ENCODE measurements at places on chromosomes 13 and 19.

- DNase-seq, result no peak
Observed at GRCh38 chr19:45601524-45602374, at the start of gene GPR4. GPR4 (minus strand) TSS chr19:45602212; CDS start chr19:45591866, 10,346 bp downstream.

- DNase-seq, result no peak
Observed at GRCh38 chr13:38381890-38382289, 32.2 kb downstream of the UFM1 start.

- no peak for DNase-seq
Observed at GRCh38 chr13:50236898-50237318, 221.7 kb downstream of the KCNRG start.

DNA sequence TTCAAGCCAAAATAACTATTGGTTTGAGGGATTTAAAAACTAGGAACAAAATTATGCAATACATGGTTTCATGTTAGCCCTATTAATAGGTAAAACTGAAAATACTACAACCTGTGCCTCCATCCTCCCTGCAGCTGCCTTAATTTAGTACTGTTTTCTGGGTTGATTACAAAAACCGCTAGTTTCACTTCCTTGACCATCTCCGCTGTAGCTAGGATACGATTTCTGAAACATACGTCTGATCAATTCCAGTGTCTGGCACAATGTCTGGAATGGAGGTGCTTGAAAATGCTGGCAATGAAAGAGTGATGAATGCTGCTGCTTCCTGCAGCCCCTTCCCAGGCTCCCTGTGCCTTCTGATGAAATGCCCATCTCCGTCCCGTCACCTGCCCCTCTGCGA, 273.5 kb downstream of the SHISA2 start:
- no peak for DNase-seq

- no peak for DNase-seq
Observed at GRCh38 chr19:50719566-50719965, at the start of gene SHANK1. SHANK1 (minus strand) TSS chr19:50719802; CDS start chr19:50716919, 2,883 bp downstream.

DNA sequence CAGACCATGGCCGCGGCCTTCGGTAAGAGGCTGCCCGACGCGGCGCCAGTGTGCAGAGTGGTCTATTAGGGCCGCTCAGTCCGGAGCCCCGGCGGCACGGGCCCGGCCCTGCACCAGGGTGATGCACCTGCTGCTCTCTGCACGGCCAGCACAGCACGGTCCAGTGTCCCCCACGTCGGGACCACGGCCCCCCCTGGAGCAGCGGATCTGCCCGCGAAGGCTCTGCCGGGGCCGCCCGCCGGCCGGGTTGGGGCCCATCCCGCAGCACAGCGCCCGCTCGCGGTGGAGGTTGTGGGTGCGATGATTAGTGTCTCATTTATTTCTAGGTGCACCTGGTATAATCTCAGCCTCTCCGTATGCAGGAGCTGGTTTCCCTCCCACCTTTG, 7.9 kb downstream of the PTBP1 start:
- DNase-seq, result no peak

DNA sequence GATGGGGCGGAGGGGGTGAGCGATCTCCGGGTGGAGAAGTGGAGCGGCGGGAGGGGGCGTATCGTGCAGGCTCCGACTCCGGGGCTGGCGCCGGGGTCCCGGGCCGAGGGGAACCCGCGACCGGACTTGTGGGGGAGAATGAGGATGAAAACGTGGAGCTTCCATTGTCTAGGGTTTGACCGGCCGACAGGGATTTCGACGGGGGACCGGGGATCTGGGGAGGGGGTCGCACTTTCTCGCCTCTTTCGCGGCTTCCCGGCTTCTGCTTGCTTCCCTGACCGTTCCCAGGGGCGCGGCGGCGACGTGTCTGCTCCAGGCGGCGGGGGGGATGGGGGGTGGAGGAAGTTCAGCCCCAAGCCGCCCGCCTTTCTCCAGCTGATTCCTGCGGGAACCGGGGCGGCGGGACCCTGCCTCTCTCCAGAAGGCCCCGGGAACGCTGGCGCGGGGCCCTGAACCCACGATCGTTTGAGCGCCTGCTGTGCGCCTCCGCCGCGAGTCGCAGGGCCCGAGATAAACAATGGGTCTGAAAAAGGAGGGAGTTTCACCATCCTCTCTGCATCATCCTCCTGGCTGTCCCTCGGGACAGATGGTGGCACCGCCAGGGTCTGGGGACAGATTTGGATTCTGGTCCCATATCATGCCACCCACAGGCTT, 790 bp downstream of the TPM4 start:
- DNase-seq, result no peak

DNA sequence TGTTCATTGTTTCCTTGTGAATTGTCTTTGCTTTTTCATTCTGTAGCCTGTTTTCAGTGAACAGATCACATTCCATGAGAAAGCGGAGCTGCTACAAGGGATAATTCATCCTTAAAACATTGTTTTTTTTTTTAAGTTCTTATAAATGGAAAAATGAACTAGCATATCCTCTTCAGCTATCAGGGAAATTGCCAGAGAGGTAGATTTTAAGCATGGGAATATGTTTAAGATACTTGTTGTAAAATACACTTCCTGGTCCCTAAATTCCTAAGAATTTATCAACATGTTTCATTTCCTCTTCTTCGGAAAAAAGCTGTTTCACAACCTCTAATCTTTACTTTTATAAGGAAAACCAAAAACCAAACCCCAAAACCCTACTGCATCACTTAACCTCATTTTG, 238.0 kb downstream of the POSTN start:
- DNase-seq, result no peak

- DNase-seq, result no peak
Observed at GRCh38 chr19:55197528-55197927, 11.8 kb downstream of the PTPRH start.

DNA sequence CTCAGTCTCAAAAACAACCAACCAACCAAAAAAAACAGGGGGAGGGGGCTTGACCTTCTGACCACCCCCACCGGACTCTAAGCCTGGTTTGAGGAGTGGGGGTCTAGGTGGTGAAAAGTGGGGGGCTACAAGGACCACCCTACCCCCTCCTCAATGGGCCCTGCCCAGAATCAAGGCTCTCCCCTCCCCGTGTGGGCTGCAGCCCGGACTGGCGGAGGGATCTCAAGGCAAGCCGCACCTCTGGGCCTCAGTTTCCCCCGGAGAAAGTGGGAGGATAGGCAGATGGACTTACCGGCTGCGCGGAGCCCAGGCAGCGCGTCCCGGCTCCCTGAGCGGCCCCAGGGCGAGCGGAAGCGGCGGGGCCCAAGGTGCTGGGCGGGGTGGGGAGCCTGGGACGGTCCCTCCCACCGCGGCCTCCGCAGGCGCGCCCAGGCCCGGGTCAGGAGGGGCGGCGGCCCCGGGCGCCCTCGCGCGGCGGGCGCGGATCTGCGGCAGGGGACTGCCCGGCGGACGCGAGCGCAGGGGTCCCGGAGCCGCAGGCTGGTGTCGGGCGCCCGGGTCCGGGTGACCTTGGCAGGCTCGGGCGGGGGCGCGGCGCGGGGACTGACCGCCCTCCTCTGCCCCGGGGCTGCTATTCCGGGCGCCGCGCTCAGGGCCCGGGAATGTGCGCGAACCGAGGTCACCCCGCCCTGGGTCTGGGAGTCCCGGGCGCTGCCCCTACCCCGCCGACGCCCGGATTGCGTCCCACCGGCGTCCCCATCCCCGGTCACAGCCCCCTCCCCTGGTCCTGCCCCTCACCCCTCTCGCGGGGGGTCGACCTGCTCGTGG, at the start of gene ADAMTSL5:
Gene ADAMTSL5 (minus strand): TSS at position 349 of the 828 bp plus-strand sequence. CDS start 2,076 bp downstream, outside the sequence.
- peak; percentile 40 for DNase-seq

- no peak for DNase-seq
Observed at GRCh38 chr13:36332986-36333385, 13.2 kb downstream of the SPART start.

- no peak for DNase-seq
Observed at GRCh38 chr13:23969647-23970046, 72.3 kb upstream of the C1QTNF9B start.

- peak; percentile 54 for DNase-seq
Observed at GRCh38 chr19:41641879-41642485, 15.1 kb upstream of the CEACAM4 start.

- no peak for DNase-seq
Observed at GRCh38 chr13:45501175-45501526, 36.4 kb downstream of the COG3 start.

DNA sequence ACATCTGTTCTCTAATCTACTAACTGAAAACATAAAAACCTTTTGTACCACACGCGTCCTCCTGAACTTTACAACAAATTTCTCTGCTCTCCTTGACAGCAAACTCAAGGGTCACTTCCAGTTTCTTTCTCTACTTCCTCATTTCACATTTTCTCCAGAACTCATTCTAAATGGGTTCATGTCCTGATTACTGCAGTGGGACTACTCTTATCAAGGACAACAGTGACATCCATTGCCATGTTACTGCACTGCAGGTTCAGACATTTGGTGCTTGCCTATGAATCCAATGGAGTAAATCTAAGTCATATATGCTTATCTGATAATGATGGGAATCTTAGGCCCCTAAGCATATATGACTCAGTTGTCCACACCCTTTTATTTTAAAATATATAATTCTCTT, 35.3 kb downstream of the FPR3 start:
- DNase-seq, result no peak

GRCh38 chr13:40221131-40221459, 445.3 kb downstream of the FOXO1 start:
- DNase-seq, result no peak

DNA sequence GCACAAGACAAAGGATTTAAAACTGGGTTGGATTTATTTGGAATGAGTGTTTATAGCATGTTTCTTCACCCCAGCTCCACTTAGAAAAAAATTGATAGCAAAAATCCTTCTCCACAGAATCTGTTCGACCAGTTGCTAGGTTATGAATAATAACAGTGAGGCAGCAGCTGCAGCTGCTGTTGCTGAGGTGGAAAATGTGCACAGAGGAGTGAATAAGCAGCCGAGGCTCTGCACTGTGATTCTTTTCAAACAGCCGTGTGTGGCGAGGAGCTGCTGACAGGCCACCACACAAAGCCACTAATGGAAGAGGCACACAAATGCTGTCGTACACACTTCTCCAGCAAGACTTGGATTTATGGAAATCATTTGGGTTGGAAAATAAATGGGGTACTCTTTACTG, 6.4 kb upstream of the RASL11A start:
- DNase-seq, result no peak

GRCh38 chr13:107079423-107080049, 511.6 kb upstream of the ARGLU1 start:
- no peak for DNase-seq

DNA sequence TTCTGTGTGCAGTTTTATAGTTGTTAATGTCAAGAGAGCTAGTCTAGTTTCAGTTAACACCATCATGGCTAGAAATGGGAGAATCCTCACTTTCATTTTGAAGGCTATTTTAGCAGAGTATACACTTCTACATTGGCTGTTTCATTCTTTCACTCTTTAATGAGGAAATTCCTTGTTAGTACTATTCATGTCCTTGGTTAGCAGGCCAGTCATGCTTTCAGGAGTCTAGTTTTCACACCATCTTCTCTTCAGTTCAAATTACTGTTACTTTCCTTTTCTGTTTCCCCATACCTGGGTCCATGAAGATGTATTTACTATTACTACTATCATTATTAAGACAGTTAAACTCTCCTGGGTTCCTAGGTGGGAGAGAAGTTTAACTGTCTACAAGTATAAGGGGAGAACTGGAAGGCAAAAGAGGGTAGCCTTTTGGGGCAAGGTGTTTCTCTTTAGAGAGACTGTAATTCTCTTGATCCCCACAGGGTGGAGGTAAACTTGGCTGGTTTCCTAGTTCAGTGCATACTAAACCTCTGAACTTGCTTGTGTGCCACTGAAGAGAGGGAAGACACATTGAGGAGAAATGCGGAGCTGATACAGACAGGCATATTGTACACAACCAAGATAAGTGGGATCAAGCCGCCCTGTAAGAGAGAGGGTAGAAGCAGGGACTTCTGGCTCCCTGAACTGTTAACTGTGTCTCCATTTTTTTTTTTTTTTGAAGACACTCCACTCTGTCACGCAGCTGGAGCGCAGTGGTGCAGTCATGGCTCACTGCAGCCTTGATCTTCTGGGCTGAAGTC, 41.3 kb upstream of the IGFL4 start:
- no peak for DNase-seq

- peak; percentile 45 for DNase-seq
Observed at GRCh38 chr19:45638930-45639729, at the start of gene EML2. EML2 (minus strand) TSS chr19:45639397; CDS start chr19:45639376, 21 bp downstream.

GRCh38 chr13:98771838-98772611, 19.6 kb upstream of the SLC15A1 start:
- no peak for DNase-seq

- no peak for DNase-seq
Observed at GRCh38 chr19:3521104-3521445, 15.0 kb downstream of the FZR1 start.

DNA sequence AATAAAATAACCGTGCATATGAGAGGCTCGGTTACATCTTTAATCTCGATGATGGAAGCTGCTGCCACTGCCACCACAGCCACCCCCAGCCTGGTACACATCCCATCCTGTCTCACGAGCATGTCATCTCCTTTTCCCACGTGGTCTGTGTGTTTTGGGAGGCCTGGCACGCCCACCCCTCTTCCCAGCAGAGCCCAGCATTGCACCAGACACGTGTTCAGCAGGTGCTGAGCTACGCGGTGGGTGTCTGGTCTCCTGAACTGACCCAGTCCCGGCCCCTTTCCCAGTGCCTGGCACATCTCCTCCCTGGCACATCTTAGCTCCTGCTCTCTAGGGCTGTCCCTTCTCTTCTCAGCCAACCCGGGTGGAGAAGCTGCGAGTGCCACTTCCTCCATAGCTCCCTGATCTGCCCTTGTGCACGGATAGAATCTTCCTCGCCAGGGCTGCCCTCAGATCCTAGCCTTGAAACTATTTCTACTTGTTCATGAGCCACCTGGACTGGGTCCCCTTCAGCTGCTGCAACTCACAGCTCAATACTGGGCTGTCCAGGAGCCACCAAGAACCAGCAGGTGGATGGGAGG, 36.8 kb upstream of the ZNF536 start:
- DNase-seq, result no peak

All from stimulated activated CD4-positive, alpha-beta T cell treated with anti-CD3 and anti-CD28 coated beads, Interleukin-1b, Interleukin-23, amount 100 ng/mL, for 24 hours (primary cell).